ENCODE measurements at places on chromosomes 4 and X.

DNA sequence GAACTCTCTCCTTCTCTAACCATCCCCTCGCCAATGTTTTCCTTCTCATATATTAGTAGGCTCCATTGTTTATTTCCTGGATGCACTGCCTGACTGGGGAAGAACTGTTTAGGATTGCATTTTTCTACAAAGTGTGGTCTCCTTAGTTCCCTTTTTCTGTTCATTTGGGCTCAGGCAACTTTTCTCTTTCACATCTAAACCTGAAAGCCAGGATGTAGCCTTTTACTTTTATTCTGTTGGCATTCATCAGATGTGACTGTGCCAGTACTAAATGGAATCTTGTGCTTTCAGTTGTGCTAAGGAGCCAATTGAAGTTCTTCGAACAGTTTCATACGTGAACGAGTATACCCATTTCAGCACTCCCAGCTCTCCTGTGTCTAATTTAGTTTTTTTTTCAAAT is 59.8 kb downstream of the DDIT4L start:
- DNase-seq, result no peak

DNA sequence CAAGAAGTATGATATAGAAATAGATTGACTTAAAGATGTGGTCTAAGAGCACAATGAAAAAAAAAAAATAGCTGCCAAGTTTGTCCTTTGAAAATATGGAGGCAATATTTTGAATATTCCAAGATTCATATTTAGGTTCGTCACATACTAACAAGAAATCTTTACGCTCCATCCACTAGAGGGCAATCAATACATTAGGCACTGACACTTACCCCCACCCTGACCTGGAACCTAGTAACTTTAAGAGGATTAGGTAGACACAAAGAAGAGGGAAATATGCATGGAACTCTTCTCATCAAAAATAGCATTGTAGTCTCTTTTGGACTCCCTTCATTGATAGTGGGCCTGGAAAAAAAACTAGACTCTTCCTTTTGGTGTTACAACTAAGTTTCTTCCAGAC is 1108.1 kb downstream of the PCDH19 start:
- peak; percentile 0 for DNase-seq

GRCh38 chr4:70925899-70926635 is 23.9 kb downstream of the MOB1B start:
- DNase-seq, result no peak

GRCh38 chr4:55098456-55099204 is 26.8 kb downstream of the KDR start:
- DNase-seq, result no peak

GRCh38 chr4:100492129-100492528 is 25.7 kb downstream of the EMCN start:
- DNase-seq, result no peak

- no peak for DNase-seq
Observed at GRCh38 chr4:169620880-169621248, 486 bp downstream of the CLCN3 start.

GRCh38 chr4:48445704-48446103 is 37.4 kb upstream of the SLC10A4 start:
- DNase-seq, result peak; percentile 49

- DNase-seq, result no peak
Observed at GRCh38 chrX:86579777-86580176, 431.5 kb downstream of the DACH2 start.

- peak; percentile 17 for DNase-seq
Observed at GRCh38 chr4:108168160-108168670, 517 bp downstream of the LEF1 start.

DNA sequence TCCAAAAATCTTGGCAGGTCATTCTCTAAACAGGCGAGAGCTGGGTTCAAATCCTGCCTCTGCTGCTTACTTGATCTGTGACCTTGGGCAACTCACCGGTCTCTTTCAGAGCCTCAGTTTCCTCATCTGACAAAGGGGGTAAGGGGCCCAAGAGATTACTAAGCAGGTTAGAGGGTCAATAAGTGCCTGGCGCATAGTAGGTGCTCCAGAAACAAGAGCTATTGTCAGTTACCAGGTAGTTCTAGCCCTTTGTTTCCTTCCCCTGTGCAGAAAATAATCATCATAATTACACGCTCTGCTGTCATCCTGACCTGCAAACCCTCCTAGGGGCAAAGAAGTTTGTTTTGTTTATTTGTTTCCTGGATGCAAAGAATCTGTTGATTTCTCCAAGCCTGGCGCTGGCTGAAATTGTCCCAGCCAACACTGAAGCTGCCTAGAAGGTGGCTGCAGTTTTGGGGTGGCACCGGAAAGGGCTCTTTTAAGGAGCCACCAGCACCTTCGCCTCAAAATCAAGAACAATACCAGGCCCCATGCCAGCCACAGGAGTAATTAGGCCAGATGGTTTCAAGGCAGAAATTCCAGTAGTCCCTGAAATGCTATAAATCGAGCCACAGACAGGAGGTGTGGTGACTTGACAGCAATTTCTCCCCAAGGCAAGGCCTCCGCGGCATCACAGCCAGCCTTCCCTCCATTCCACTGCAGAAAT is 10.2 kb upstream of the KIAA0232 start:
- no peak for DNase-seq

GRCh38 chrX:38224160-38224559 is 3.5 kb upstream of the SRPX start:
- no peak for DNase-seq

GRCh38 chr4:82508806-82509428 is 52.9 kb downstream of the TMEM150C start:
- no peak for DNase-seq

GRCh38 chrX:107880054-107880610 is 54.5 kb downstream of the MID2 start:
- DNase-seq, result no peak

GRCh38 chrX:135541351-135541750 is 20.9 kb downstream of the INTS6L start:
- no peak for DNase-seq

DNA sequence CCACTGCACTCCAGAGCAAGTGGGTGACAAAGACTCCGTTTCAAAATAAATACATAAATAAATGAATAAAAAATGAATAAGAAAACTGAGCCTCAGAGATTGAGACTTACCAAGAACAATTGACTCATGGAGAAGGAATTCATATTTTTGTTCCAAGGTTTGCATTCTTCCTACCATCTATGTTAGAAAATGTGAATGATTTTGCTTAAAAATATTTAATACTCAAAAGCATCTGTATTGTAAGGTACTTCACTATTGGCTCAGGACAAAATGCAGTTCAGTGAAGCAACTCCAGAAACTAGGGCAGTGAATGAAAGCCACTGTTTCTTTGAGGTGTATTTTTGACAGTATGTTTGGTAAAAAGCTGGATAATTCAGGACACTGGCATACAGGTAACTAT is 54.1 kb downstream of the XAGE2 start:
- peak; percentile 64 for DNase-seq

GRCh38 chrX:110409925-110410324 is 51.3 kb downstream of the RTL9 start:
- DNase-seq, result no peak

GRCh38 chr4:41212616-41213203 is 1.6 kb downstream of the APBB2 start:
- DNase-seq, result peak; percentile 85

DNA sequence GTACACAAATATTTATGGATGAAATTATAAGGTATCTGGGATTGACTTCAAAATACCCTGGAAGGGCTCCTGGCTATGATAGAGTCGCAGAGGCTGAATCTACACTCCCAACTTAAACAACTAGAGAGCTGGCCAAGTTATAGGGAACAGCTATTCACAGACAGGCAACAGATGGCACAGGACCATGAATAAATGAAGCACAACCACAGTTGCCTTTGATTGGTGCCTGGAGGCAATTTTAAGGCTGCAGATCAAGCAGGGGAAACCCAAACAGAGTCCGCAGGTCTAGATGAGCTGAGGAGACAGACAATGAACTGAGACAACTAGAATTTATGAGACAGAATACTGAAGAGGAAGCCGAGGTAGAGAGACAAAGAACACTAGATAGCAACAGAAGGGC is 155.9 kb downstream of the EVC2 start:
- DNase-seq, result no peak

GRCh38 chr4:36476135-36476534 is 194.7 kb downstream of the DTHD1 start:
- DNase-seq, result no peak

DNA sequence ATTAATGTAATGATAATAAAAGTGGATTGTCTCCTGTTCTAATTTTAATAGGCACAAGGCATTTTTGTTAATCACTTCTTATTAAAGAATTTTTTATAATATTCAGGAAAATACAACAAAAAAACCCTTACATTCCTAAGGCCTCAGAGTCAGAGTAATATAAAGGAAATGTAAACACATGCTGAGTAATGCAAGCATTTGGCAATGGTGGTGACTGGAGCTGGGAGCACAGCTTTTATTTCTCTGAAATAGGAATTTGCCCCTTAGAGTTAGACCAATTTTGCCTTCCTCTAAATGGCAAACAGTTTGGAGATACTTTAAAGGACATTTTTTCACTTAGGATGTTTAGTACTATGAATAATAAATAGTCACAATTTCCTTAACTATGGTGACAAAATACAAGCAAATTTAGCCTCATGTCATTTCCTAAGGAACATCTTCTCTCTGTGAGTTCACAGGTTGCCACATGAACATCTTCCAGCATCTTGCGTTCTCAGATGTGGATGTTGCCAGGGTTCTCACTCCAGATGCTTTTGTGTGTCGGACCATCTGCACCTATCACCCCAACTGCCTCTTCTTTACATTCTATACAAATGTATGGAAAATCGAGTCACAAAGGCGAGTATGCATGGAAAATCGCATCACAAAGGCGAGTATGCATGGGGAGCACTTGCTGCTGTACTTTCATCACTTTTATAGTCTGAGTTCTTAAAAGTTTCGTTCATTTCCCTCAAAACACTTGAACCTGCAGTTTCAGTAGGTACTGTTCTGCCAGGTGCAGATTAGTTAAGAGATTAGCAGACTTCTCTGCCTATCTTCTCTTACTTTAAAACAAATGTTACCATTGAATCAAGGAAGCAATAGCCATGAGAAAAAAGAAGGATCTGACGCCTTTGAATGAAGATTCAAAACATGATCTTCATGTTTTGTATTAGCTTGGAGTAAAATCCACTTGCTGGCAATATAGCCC is 15.9 kb upstream of the F11 start:
- DNase-seq, result peak; percentile 10

- DNase-seq, result peak; percentile 81
Observed at GRCh38 chr4:101169044-101170014, 178.0 kb downstream of the PPP3CA start.

DNA sequence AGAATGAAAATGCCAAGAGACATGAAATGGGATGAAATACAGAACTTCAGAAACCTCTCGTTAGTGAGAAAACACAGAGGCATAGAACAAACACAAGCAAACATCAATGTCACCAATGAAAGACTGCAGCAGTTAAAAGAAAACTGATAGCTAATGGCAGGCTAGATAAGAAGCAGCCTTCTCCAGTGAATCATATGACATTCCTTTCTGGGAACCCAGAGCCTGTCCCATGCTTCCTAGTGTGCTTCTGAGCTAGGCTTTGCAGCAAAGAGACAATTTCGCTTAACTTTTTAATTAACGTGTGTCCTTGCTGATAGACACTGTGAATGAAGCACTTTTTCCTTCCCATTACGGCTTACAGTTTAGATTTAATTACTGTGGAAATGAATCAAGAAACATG is 444.6 kb downstream of the IL15 start:
- peak; percentile 49 for DNase-seq

DNA sequence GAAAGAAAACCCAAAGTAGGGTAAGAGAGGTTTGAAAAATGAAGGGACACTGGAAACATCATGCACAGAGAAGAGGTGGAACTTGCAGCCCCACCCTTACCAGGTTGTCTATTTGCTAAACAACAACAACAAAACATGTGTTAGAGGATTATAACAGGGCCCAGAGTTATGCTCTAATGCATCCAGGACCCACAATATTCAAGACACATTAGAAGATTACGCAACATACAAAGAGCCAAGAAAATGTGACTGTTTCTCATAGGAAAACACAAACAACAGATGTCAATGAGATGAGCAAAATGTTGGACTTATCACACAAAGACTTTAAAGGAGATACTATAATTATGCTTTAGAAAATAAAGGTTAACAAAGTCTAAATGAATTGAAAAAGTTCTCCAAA is 128.5 kb downstream of the LRBA start:
- DNase-seq, result peak; percentile 15

- peak; percentile 87 for DNase-seq
Observed at GRCh38 chr4:156968479-156968984, 3.1 kb downstream of the PDGFC start.

DNA sequence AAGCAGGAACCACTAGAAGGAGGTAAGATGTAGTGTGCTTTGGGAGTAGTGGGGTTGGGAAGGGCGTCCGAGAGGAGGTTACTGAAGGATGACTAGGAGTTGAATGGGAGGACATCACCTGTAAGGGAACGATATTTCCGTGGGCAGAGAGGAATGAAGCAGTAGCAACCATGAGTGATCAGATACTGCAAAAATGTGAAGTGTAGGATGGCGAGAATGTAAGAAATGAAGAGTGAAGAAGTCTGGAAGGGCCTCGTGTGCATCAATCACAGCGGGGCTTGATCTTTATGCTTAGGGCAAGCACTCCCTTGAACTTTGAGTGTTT is 594 bp downstream of the MSMO1 start:
- DNase-seq, result no peak

DNA sequence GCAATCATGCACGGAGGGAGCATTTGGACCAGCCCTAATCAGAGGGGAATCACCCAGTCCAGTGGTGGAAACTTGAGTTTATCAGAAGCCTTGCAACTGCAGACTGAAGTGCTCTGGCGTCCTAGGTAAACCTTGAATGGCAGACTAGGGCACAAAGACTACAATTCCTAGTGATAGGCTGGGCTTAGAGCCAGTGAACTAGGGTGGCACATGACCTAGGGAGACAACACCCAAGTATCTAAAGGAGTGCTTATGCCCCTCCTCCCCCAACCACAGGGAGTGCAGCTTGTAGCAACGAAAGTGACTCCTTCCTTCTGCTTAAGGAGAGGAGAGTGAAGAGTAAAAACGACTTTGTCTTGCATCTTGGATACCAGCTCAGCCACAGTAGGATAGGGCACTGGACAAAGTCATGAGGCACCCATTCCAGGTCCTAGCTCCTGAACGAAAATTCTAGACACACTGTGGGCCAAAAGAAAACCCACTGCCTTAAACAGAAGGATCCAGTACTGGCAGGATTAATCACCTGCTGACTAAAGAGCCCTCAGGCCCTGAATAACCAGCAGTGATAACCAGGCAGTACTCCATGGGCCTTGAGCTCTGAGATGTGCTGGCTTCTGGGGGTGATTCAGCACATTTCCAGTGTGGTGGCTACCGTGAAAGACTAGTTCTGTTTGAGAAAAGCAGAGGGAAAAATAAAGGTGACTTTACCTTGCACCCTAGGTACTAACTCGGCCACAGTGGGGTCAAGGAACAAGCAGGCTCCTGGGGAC is 58.7 kb upstream of the STARD8 start:
- DNase-seq, result no peak

DNA sequence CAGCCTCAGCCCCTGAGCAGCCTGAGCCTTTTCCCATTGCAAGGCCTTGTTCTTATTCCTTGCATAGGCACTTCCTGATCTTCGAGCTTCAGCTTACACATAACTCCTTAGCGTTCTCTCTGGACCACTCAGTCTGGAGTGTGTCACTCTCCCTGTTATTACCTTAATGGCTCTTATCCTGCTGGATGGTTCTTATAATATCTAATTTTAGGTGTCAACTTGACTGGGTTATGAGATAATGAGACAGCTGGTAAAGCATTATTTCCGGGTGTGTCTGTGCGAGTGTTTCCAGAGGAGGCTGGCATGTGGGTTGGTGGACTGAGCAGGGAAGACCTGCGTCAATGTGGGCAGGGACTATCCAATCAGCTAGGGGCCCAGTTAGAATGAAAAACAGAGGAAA is 75.7 kb downstream of the HAUS3 start:
- no peak for DNase-seq

All from fibroblast of pulmonary artery (primary cell).